ENCODE measurements at places on chromosomes 6 and 20.
A peak's percentile ranks its signal among the peaks of the same experiment; 100 is the strongest.

DNA sequence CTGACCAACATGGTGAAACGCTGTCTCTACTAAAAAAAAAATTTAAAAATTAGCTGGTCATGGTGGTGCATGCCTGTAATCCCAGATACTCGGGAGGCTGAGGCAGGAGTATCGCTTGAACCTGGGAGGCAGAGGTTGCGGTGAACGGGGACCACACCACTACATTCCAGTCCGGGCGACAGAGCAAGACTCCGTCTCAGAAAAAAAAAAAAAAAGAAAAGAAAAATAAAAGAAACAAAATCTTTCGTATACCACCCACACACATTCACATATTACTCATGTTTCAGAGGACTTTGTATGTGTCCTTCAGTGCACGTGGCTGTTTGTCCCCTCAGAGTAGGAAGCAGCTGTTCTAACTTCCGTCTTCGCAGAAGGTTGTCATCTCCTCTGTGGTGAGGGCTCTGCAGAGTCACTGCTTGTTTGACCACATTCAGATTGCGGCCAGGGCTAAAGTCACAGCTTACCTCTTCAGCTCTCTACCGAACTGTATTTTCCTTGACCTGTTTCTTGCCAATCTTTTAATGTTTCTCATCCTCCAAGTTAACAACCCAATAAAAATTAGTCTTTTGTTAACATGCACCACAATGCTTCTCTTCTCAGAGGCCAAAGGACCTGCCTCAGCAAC lies 36.6 kb upstream of the HIVEP1 start:
- DNase-seq = no peak

DNA sequence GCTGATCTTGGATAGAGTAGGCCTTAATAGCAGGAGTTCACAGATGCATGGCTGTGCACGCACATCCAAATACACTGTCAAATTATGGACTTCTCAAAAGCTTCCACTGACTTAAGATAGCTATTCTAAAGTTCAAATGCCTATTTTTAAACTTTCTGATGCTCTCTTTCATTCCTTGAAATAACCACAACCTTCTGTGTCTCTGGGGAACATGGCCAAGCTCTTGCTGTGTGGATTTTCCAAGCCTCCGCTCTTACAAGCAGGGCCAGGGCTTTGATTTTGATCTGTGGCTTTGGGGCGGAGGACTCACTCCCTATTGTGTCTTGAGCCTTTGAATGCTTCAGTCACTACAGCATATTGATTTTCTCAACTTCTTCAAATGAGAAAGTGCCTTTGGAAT lies 35.7 kb upstream of the SNRPB2 start:
- no peak for DNase-seq

DNA sequence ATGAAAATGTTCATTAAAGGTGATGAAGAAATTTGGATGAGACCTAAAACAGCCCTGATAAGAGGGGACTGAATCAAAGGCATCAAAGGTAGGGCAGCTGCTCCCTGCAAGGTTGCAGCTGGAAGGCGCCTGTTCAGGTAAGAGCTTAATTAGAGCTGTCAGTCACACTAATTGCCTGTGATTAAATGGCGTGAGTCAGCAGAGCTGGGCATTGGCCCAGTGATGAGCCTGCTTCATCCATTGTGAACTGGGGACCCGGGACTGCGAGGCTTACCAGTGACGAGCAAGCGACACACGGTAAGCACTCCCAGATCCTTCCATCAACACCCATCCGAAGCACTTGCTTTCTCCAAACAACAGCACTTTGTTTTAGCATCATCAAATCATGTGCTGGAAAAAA lies 621.5 kb upstream of the CDH4 start:
- DNase-seq = peak; percentile 12

DNA sequence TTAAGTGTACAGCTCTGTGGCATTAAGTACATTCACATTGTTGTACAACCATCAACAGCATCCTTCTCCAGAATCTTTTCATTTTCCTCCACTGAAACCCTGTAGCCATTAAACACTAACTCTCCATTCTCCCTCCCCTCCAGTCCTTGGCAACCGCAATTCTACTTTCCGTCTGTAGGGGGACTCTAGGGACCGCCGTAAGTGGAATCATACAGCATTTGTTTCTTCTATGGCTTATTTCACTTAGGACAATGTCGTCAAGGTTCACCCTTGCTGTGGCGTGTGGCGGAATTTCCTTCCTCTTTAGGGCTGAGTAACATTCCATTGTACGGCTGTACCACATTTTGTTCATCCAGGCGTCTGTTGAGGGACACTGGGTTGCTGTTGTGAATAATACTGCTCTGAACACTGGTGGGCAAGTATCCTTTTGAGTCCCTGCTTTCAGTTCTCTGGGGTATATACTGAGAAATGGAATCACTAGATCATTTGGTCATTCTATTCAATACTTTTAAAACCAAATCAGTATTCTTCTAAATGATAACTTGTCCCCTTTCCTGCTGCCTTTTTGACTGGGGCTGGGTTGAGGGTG lies 50.7 kb downstream of the PPP1R3G start:
- DNase-seq = peak; percentile 33

- peak; percentile 5 for DNase-seq
Observed at GRCh38 chr20:63086421-63087235, 79.9 kb upstream of the BHLHE23 start.

DNA sequence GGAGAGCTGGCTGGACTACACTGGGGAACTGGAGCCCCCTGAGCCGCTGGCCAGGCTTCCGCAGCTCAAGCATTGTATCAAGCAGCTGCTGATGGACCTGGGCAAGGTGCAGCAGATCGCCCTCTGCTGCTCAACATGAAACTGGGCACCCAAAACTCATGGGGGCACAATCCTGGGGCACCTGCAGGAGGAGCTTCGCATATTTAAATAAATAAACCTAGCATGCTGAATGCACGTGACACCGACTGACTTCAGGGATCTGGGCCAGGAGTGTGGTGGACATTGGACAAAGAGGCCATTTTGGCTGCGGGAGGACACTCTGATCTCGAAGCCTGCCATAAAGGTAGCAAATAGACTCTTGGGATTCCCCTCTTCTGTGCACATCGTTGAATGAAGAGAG lies 6.8 kb downstream of the SCAND1 start:
- peak; percentile 78 for DNase-seq

DNA sequence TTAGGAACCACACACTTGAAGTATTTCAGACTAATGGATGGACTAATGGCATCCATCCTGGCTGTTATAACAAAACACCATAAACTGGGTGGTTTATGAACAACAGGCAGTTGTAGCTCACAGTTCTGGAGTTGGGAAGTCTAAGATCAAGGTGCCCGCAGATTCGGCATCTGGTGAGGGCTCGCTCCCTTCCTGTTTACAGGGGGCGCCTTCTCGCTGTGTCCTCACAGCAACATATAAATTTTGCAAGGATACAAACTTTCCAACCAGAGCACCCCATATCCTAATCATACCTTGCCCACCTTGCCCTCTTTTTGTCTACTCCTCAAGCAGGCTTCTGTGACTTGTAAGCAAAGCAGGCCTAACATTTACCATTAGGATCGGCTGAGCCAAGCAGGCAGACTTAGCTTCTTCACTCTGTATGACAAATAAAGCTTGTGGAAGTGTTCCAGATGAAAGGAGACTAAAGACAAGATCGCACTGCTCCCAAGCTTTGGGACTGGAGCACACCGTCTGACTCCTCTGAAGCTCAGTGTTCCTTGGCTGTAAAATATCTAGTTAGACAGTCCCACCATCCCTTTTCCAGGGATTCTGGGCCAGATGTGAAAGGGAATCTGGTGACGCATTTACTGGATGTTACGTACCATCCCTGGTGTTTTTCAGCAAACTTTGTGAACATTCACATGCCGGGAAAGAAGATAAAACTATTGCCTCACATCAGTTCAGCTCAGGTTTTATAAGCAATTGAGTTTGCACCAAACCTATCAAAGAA lies 34.9 kb downstream of the GFOD1 start:
- DNase-seq = no peak

GRCh38 chr6:38776515-38776914 lies 61.4 kb downstream of the DNAH8 start:
- no peak for DNase-seq

- DNase-seq = no peak
Observed at GRCh38 chr6:82906951-82907350, 158.7 kb downstream of the UBE3D start.

- peak; percentile 84 for DNase-seq
Observed at GRCh38 chr20:46151936-46152335, 33.8 kb downstream of the CD40 start.

DNA sequence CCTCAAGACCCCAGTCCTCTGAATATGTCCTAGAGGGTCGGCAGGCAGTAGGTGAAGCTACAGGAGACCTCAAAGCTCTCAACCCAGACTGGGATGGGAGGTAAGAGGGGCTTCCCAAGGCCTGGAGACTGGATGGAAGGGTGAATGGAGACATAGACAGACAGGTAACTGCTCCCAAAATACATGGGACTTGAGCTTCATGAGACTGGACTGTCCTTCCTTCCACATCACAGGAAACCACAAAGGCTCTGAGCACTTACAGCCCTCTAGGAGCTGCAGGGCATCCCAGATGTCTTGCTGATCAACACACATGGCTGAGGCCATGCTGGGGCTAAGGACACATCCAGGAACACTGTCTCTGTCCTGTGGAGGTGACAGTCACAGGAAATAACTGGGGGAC lies 11.6 kb downstream of the HSPA12B start:
- DNase-seq = no peak

- DNase-seq = no peak
Observed at GRCh38 chr6:11923621-11924020, 88.5 kb upstream of the HIVEP1 start.

GRCh38 chr6:18990059-18990978 lies 603.2 kb downstream of the RNF144B start:
- DNase-seq = peak; percentile 74

GRCh38 chr20:46828471-46828870 lies 66.2 kb upstream of the EYA2 start:
- no peak for DNase-seq

- DNase-seq = no peak
Observed at GRCh38 chr20:47654370-47654769, 130.9 kb downstream of the SULF2 start.

- no peak for DNase-seq
Observed at GRCh38 chr6:5120011-5120410, 34.9 kb downstream of the PPP1R3G start.

- no peak for DNase-seq
Observed at GRCh38 chr20:1121429-1121828, 3.0 kb downstream of the PSMF1 start.

GRCh38 chr6:142728364-142728763 lies 216.6 kb downstream of the HIVEP2 start:
- peak; percentile 21 for DNase-seq

DNA sequence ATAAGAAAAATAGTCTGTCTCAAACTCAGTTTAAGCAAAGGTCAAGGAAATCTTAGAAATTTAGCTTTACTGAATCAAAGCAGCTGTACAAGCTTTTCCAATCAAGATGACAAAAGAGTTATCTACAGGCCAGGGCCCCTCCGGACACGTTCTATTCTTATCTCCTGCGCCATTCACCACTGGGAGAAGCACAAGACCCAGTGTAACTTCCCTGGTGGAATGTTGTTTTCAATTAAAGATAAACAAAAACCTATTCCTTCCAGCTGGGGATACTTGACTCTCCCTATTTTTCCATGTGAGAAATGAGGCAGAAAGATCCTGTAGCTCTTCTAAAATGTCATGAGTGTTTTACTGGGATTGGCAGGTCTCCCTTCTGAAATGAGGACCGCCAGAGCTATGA lies 123.3 kb downstream of the TBX18 start:
- no peak for DNase-seq

DNA sequence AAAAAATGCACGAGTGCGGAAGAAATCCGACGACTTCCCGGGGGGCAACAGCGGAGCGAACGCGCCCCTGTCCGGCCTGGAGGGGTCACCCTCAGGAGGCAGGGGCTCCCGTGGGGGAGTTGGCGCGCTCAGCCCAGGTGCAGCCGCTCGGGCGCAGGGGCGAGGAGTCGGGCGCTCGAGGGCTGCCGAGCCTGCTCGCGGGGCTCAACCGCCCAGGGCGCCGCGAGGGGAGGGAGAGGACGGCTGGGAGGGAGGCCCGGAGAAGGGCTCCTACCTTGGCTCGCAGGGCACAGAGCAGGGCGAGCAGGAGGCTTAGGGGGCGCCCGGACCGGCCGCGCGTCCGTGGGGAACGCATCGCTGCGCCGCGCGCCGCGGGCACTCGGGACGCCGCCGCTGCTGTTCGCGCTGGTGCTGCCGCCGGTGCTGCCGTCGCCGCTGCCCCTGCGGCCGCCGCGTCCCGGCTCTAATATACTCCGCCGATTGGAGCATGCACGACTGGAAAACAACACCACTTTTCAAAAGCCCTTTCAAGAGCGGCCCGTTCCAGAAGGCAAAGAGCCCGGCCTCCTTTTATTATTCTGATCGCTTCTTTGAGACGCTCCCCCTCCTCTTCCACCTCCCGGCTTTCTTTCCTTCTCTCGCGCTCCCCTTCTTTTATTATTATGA lies 490 bp downstream of the JAG1 start:
- peak; percentile 27 for DNase-seq
